ENCODE measurements at places on chromosomes 7 and 10.
A peak's percentile ranks its signal among the peaks of the same experiment; 100 is the strongest.

DNA sequence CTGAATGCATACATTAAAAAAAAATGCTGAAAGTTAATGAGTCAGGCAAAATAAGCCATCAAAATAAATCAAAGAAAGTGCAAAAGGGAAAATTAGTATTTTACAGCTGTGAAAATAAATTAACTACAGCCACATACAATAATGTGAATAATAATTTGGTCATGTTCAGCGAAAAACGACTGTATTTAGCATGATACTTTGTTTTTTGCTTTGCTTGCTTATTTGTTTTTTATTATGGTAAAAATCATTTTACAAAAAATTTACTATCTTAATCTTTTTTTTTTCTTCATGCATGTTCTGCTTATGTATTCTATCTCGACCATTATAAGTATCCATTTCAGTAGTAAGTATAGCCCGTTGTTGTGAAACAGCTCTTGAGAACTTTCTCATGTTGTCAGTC is 77.1 kb downstream of the RAB18 start:
- DNase-seq, result no peak

DNA sequence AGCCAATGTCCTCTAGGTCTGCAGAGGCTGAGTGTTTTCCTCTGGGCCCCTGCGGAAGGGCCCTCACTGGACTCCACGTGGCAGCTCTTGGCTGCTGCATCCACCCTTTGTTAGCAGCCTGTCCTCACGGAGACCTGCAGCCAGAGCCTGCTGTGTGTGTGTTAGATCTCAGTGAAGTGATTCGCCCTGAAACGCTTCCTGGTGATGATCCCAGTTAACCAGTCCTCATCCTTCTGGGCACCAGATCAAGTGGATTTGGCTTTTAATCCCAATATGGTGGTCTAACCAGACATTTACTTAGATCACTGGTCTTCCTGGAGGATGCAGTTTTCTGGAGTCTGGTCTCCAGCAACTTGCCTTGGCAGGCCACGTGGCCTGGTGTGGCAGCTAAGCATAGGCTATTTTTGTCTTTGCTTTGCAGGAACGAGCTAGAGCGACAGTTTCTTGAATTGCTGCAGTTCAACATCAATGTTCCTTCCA is 39.5 kb upstream of the GJD4 start:
- no peak for DNase-seq

- no peak for DNase-seq
Observed at GRCh38 chr7:116630932-116631671, 40.9 kb upstream of the MET start.

DNA sequence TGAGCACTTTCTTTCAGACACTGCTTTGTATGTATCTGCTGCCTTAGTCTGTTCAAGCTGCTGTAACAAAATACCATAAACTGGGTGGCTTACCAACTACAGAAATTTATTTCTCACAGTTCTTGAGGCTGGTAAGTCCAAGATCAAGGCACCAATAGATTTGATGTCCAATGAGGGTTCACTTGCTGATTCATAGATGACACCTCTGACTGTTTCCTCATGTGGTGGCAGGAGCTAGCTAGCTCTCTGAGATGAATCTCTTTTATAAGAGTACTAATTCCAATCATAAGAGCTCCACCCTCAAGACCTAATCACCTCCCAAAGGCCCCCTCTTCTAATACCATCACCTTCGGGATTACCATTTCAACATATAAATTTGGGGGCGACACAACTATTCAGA is 76.6 kb upstream of the ADO start:
- DNase-seq, result no peak

DNA sequence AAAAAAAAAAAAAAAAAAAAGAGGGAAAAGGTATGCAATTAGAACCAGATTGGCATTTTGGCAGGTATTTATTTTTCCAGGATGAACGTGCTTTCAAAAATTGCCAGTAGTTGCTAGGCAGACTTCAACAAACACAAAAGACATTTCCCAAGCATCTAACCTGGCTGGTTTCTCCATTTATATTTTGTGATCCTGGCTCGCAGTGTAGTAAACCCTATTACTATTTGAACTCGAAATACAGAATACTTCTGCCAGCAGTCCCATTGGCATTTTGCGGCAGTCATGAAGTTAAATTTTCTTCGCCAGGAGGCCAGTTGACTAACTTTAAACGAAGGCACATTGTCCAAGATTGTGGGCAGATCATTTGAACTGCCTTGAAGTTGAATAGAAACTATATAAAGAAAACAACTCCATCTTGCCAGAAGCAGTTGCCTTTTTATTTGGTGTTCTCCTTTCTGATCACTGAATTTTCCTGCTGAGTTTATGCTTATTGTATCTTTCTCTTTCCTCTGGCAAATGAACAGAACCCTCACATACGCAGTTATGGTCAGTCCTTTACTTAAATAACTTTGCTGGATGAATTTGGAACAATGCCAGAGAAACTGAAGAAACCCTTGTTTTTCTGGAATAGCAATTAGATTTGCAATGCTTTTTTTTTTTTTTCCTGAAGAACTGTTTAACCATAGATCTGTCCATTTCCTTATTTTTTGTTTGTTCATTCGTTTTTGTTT is 132.9 kb downstream of the BICC1 start:
- no peak for DNase-seq

DNA sequence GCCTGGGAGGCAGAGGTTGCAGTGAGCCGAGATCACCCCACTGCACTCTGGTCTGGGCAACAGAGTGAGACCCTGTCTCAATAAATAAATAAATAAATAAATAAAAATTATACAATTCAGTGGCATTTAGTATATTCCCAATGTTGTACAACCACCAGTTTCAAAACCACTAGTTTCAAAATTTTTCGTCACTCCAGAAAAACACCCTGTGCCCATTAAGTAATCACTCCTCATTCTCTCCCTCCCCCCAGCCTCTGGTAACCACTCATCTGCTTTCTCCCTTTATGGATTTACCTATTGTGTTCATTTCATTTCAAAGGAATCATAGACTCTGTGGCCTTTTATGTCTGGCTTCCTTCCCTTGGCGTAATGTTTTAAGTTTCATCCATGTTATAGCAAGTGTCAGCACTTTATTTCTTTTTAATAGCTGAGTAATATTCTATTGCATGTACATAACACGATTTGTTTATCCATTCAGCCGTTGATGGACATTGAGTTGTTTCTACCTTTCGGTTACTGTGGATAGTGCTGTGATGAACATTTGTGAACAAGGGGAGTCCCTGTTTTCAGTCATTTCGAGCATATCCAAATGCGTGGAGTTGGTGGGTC is 29.4 kb upstream of the GOLGA7B start:
- DNase-seq, result no peak

DNA sequence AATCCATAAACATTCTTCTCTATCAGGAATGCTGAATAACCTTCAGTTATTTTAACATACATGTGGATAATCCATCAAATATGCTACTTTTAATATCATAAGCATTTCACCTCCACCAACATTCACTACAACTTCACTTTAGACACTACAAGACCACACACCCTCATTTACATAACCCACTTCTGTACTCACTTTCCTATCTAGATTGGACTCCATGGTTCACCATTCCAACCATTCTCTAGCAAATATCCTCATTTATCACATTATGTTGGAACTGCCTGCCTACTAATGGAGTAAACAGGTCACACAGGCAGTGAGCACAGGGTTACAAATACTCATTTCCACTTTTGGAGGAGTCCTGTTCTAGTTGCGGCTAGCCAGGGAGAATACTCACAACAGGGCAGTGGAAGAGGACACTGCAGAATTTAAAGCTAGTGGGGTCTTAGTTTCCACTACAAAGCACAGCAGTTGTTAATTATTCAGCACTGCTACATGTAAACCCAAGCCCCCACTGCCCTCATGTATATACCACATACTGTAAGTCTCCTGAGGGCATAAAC is 18.4 kb downstream of the SNX13 start:
- no peak for DNase-seq

- DNase-seq, result no peak
Observed at GRCh38 chr7:90407484-90407821, 4.2 kb downstream of the CLDN12 start.

DNA sequence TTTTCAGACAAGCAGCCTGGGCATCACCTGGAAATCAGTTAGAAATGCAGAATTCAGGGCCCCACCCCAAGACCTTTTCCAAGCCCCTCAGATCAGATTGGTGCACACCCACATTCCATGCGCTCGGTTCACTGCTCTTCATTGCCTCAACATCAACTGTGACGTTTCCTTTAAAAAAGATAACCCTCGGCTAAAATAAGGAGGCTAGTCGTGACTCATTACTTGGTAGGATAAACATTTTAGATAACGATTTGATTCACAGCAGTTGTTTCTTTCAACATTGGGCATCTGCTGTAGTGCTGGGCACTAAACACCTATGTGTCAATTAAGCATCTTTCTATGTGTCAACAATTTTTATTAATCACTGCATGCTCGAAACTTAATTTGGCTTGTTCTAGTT is 191.1 kb upstream of the LRGUK start:
- peak; percentile 21 for DNase-seq

DNA sequence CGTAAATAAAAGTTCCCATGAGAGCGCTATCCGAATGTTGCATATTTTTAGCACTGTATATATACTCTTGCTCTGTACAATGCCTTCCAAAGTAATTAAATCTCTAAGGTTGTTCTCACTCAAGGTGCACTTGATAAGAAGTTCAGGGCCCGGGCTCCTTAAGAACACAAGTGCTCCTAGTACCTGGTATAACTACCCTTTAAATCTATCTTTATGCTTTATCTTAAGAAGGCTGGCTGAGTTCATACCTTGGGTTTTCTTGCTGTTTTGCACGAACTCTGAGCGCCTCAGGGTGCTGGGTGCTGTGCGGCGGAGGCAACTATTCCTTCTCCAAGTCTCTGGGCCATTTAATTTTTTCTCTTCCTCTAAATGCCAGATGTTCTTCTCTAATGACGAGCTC is 80.4 kb downstream of the DNMBP start:
- DNase-seq, result no peak

DNA sequence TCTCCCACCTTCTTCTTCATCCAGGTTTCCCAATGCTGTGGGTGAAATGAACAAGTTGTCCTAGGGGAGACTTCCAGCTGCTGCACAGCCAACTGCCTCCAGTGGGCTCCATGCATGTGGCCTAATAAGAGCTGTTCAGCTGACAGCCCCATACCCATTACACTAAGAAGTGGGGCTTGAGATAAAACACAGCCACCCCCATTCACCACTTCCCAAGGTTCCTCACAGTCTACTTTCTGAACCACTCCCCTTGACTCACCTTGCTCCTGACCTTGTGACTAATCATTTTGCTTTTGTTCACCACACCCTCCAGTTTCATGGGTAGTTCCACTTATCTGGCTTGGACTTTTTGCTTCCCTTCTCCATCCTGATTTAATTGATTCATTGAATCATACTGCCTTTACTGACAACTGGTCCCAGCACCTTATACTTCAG is 119.3 kb downstream of the CABCOCO1 start:
- no peak for DNase-seq

DNA sequence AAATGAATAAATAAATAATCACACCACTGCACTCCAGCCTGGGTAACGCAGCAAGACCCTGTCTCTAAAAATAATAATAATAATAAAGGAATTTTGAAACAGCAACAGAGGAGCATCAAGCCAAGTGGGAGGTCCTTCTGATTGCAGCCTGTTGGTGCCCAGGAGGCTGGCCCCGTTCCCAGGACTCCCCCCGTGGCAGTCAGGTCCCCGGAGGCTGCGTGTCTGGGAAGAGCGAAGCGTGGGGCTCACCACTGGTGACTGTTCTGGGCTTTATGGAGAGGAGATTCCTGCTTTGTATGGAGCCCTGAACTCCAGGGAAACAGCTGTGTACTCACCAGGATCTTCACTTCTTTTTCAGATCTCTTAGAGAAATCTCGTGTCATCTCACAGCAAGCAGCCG is 19.3 kb upstream of the MYH16 start:
- no peak for DNase-seq

DNA sequence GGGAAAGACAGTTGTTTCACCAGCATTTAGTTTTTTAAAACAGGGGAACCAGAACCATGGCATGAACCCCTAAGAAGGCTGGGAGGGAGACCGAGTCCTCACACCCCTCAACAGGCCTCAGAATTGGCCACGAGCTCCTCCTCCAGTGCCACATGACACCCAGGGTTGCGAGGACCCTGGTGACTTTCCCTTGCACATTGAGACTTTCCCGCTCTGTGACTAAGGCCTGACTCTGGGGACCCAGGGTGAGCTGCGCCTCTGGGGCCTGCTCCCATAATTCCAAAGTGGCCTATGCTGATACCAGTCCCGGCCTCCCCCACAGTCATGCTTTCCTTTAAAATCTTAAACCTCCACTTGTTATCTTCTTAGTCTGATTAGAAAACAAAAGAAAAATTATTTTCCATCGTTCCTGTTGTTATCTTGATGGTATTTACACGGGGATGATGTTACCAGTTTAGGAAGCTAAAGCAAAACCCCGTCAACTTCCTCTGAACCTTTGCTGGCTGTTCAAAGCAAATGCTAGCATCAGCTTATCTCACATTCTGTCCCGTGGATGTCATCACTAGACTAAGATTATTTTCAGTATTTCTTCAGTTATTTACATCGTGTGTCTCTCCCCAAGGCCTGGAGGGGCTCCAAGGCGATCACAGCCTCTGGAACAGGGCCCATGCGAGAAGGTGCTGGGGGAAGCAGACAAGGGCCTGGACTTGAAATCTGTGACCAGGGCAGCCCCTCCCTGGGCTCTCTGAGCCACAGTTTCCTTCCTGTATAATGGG is 42.1 kb downstream of the FAM53B start:
- no peak for DNase-seq
